ENCODE measurements at places on chromosomes 11 and 22.

DNA sequence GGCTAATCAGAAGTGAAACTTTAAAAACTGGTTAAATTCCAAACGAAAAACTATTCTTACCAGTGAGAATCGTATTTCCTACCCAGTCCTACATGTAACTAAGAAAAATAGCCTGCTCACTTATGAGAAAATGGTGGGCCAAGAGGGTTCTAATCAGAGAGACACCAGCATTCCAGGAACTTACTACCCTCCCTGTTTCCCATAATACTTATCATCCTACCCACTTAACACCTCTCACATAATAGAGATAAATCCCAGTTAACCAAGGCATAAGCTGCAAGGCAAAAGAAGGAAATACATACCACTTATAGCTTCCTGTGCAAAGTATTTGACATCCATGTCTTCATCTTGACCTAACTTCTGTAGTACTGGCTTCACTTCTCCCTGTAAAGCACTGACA, 24.4 kb downstream of the PPP2R1B start:
- DNase-seq: no peak

DNA sequence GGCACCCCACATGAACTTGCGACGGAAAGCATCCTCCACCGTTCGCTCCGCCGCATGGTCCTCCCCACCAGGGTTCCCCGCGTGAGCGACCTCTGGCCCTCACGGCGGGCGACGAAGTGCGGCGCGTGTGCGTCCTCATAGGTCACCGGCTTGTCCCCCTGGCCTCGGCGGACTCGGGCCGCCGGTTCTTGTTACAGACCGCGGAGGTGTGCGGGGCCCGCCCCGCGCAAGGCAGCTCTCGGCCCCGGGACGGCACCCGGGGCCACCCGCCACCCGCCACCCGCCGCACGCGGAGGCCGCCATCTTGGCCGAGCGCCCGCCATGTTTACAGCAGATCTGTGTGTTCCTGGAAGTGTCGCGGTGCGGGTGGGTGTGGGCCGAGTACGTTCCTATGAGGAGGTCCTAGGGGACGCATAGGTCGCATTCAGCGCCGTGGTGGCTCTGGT, 3.5 kb upstream of the IFITM2 start:
- DNase-seq: no peak

DNA sequence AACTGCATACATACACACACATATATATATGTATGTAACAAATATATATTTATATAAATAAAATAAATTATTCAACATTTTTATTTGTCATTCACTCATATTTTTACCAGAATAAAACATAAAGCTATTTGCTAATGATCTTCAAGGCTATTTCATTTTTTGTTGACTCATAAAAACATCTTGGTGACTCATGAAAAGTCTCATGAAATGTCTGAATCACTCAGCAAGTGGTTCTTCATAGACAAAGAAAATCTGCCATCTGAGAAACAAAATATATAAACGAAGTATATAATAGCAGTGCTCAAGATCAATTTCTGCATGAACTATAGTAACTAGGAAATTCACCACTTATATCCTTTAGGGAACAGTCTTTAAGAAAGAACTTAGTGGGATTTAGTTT, 764.8 kb upstream of the FAT3 start:
- no peak for DNase-seq

DNA sequence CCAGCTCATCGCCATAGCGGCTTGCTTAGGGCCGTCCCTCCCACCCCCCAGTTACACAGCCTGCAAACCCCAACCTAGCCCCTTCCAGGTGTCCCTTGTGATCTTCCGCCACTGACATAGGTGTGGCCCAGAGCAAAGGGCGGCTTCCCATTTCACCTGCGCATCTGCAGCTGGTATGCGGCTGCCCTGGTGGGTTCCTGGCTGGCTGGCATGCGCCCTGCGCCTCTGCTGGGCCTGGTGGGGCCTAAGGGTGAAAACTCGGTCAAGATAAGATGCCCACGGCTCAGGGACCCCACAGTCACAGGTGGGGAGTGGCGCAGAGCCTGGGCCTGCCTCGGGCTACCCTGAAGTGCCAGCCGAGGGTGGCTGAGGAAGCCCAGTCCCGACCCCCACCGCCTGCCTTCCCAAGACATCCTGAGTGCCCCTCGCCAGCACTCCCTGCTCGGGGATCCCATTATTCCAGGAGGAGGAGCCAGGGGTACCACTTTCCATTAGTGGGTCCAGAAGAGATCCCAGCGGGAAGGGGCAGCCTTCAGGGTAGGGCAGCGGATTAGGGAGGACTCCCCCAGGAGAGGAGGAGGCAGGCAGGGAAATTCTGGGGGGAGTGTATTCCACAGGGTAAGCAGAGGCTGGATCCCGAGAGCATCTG, 36.9 kb upstream of the KCNQ1OT1 start:
- DNase-seq: no peak

- no peak for DNase-seq
Observed at GRCh38 chr11:27700351-27701301, at the start of gene BDNF. Gene BDNF, minus strand, starts transcription at chr11:27700455. Its CDS starts 41,891 bp downstream, at chr11:27658564.

- DNase-seq: no peak
Observed at GRCh38 chr11:106998116-106998915, 20.0 kb downstream of the GUCY1A2 start.

GRCh38 chr11:12901874-12902481, 107.1 kb upstream of the RASSF10 start:
- DNase-seq: no peak

- no peak for DNase-seq
Observed at GRCh38 chr11:81377418-81377817, 1356.2 kb downstream of the FAM181B start.

DNA sequence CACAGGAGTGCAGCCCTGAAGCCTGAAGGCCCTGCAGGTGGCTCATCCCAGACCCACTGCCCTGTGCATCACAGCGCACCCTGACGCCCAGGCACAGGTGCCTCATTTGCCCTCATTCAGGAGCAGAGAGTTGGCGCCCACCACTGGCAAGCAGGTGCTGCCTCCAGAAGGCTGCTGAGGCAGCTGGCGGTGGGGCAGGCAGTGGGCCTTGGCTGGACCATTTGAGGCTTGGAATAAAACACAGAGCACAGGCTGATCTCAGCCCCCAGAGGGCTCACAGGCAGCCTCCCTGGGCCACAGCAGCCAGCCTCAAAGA, 1151.9 kb downstream of the BRD1 start:
- no peak for DNase-seq

- no peak for DNase-seq
Observed at GRCh38 chr11:19704213-19704612, 8.4 kb upstream of the NAV2 start.

DNA sequence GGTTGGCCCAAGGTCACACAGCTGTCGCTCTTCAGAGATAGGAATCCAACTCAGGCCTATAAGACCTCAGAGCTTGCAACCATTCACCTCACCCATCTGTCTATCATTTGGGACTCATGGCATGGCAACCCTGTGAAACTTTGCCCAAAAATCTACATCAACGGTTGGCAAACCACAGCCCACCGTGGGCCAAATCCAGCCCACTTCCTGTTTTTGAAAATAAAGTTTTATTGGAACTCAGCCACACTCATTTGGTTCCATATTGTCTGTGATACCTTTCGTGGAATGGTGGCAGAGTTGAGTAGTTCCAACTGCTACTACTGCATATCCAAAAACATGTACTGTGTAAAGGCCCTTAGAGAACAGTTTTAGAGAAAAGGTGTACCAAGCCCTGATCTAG, 307.8 kb downstream of the MN1 start:
- DNase-seq: no peak

- no peak for DNase-seq
Observed at GRCh38 chr11:64323373-64323772, 5.5 kb downstream of the PRDX5 start.

DNA sequence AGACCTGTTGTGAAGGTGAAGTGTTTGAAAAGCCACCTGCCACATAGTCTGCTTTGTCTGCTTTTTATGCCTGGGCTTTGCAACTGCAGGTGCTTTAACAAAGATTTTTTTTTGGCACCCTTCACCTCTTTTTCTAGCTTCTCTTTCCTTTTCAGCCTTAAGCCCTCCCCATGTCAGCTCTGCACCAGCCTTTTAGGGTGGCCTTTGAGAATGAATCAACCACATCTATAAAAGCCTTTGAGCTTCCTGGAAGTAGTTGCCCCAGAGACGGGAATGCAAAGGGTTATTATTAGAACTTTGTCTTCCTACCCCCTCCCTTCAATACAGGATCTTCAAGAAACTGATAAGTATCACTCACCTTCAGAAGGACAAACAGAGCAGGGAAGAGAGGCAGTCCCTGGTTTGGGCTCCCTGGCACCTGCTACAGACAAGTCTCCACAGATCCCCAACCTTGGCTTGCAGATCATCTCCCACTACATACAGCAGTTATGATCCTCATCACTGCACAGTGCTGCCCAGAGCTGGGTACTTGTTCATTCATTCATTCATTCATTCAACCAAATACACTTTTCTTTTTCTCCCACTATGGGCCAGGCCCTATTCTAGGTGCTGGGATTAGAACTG, 8.0 kb downstream of the PVALB start:
- no peak for DNase-seq

DNA sequence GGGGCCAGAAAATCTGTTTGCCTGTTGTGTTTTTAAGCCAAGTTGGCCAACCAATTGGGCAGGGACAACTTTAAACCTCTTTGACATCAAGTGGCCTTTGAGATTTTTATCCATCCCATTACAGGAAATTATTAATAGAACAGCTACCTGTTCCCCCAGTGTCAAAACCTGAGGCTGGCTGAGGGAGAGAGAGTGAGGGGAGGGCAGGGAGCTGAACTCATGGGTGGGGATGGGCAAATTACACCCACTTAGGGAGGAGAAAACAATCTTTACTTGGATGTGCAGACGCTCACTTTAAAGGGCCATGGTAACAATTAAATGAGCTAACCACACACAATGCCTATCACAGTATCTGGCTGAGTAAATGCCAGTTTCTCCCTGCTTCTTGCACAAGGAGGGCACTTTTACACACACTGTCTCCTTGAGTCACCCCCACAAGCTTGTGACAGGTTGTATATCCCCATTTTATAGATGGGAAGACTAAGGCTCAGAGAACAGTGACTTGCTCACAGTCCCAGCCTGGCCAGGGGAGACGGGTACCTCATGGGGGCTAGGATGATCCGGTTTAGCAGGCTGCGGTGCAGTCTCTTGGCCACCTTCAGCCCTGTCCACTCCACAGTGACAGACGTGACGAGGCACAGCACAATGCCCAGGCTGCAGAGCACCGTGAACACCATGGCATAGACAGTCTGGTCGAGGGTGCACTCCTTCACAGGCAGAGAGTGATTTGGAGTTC, 17.8 kb upstream of the KCNJ11 start:
- no peak for DNase-seq
